Astrocyte (in vitro differentiated cells and primary cell): ENCODE measurements at places on chromosomes 4 and X. TPM values are rescaled to one million over a fixed set of nuclear protein-coding genes. Genes with fewer than 3 reads are reported as not detected.

- no peak for DNase-seq
These were observed 35.4 kb upstream of the UGT2A3 start for GRCh38 chr4:68987007-68987406.

DNA sequence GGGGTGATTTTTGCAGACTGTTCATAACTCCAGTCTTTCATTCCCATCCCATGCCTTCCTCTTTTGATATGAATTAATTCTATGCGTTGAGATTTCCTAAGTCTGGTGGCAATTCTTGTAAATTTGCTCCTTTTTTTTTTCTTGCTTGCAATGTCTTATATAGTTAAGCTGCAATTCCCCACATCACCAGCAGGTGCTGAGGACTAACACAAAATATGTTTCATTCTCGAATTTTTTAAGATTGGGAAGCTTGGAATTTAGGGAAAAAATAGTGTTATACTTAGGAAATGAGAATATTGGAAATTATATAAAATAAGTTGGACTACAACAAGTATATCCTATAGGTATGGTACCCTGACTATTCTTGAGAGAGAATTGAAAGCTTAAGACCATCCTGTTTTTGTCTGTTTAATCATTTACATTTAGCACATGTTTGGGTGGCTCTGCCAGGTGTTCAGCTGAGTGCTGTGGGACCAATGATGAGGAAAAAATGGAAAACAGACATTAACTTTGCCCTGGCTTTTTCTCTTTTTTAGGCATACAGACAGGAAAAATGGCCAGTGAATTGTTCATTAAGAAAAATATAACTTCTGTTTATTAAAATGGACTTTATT, 30.2 kb downstream of the AFF2 start:
- DNase-seq, result peak; percentile 6

DNA sequence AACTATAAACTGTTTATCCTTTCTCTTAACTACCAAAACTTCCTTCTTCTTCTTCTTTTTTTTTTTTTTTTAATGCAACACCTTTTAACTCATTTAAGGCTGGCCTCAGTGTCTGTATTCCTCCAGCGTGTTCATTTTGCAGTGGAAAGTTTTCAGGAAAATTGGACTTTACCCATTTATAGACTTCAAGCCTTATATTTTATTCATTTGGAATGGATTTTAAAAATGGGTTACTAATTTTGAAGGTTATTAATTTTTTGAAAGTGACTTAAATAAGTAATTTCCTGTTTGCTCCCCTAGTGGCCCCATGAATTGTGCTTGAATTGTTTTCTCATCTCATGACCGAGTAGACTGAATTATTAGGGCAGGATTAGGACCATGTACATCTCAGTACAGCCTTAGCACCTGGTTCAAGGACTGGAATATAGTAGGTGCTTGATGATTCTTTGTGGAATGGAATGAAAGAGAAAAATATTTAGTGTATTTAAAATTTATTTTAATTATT, 282.7 kb downstream of the ANKRD50 start:
- no peak for DNase-seq

GRCh38 chr4:125781651-125782050, 466.9 kb downstream of the FAT4 start:
- no peak for DNase-seq

The FAM184B gene
- 0.46 and 0.54 TPM in 2 replicates for total RNA-seq

The ACOX3 gene
- total RNA-seq, result 45.6 and 54.6 TPM in 2 replicates
